ENCODE measurements at places on chromosomes 2 and 18.

DNA sequence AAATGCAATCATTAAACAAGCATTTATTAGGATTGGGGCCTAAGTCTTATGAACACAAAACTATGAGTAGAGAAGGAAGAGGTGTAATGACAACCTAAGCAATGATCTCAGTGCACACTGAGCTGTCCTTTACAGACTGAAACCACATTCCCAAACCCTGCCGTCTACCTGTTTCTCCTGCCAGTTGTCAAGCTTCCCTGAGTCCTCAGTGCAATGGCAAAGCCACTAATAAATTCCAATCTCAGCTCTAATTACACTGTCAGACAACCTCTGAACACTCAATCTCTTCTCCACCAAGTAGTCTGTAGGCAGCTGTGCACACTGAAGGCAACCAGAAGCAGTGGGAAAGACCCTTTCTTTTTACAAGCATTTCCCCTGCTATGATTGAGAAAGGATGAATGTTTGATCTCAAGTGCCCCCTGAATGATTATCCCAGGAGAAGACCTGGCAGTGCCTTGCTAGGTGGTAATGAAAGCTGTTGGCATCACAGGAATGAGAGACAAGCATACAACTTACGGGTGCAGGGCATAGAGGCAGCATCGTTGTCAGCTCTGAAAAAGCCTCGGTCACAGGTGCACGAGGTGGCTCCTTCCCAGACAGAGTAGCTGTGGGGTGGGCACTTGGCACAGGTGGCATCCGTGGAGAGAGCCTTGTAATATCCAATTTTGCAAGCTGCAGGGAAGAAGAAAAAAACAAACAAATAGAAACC is 71.4 kb downstream of the EPHA4 start:
- DNase-seq: no peak

GRCh38 chr2:237177986-237178385 is 92.3 kb downstream of the COPS8 start:
- no peak for DNase-seq

DNA sequence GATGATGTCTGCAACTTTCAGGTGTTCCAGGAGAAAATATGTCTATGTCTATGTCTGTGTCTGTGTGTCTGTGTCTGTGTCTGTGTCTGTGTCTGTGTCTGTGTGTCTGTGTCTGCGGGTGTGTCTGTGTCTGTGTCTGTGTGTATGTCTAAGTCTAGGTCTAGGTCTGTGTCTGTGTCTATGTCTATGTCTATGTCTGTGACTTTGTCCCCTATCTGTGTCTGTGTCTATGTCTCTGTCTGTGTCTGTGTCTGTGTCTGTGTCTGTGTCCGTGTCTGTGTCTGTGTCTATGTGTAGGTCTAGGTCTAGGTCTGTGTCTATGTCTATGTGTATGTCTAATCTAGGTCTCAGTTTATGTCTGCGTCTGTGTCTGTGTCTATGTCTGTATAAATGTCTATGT is 10.5 kb downstream of the IL1R2 start:
- DNase-seq: no peak

DNA sequence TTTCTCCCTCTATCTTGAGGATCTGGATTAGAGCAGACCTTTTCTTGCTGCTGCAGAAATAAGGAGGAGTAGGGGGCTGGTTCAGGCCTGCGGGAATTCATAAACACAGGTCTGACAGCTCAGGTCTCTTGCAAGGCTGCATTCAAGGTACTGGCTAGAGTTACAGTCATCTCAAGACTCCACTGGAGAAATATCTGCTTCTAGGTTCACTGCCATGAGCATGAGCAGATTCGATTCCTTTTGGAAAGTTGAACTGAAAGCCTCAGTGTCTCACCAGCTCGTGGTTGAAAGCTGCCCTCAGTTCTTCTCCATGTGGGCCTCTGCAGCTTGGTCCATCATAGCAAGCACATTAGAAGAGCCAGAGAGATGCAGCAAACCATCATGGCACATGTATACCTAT is 124.4 kb upstream of the SETBP1 start:
- no peak for DNase-seq

GRCh38 chr18:36365836-36366775 is 68.6 kb downstream of the FHOD3 start:
- DNase-seq: no peak

DNA sequence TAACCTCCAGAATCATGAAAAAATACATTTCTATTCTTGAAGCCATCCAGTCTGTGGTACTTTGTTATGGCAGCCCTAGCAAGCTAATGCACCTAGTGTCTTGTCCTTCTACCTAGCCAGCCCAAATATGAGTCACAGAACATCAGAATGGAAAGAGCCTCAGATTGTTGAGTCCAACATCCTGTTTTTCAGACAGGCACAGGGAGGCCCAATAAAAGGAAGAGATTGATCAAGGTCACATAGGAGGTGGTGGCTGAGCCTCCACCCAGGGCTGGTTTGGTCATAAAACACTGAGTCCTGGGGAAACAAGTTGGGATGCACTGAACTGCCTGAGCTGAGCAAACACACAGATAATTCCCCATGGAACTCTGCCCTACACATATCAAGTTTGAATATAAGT is 195.5 kb downstream of the TTC32 start:
- DNase-seq: peak; percentile 29

DNA sequence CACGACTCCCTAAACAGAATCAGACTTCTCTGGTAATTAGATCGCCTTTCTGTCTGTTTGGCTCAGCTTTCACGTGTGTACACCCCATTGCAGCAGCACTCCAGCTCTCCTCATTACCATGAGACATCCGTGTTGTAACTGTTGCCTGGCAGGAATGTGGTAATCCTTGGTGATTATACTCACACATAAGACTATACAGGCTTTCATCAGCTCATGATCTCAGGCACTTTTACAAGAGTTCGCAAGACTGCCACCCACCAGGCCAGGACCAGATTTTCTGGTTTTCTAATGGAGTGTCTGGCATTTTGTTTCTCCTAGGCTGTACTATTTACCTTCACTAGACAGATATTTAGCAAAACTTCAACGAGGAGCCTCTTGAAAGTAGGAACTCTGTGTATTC is 50.2 kb downstream of the ACVR1 start:
- DNase-seq: peak; percentile 77

- DNase-seq: no peak
These were observed 101.6 kb downstream of the BCL2L11 start for GRCh38 chr2:111222204-111222866.

GRCh38 chr2:43050866-43051265 is 175.5 kb downstream of the ZFP36L2 start:
- no peak for DNase-seq

DNA sequence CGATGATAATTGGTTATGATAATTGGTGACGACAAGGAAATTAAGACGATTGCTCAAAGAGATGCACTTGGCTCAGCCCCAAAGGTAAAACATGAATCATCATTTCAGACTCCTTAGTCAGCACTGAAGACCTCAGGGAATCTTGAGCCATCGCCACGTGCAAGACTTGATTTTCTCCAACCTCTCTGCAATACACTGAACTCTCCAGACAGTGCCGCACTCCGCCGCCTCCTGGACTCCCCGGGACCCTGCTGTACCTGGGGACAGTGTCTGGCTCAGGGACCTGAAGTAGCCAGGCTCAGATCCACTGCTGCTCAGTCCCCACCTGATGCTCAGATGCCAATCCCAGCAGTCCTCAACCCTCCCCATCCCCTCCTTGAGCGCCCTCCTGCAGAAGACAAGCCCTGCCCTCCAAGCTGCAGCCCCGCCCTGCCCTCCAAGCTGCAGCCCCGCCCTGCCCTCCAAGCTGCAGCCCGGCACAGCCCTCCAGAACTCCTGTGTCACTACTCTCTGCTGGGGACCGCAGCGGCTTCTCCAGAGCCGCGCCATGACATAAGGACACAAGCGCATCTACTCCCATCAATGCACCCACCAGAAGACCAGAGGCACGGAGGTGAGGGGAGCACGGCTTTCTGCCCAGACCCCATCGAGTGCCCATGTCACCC is 1.1 kb downstream of the TMEM18 start:
- DNase-seq: peak; percentile 96
